Inflammatory macrophage treated with lipopolysaccharide for 4 hours (primary cell): ENCODE measurements at places on chromosomes 7 and 10.

- DNase-seq, result no peak
Observed at GRCh38 chr7:123367031-123367430, 167.3 kb upstream of the SLC13A1 start.

GRCh38 chr10:60434418-60435046 is 44.9 kb upstream of the ANK3 start:
- DNase-seq, result peak; percentile 54

DNA sequence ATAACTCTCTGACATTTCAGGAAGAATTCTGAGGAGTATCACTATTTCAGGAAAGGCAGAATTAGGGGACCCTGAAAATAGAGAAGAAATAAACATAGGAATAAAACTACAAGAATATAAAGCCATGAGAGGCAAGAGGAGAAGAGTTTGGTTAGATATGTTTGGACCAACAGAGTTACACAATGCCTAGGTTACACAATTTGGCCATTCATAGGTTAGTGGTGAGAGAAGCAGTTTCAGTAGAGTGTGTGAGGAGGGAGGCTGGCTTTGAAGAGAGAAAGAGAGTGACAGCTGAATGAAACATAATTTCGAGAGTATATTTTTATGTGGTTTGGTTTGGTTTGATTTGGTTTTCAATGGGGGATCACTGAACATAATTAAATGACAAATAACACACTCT is 783.2 kb upstream of the LRRN3 start:
- DNase-seq, result no peak

DNA sequence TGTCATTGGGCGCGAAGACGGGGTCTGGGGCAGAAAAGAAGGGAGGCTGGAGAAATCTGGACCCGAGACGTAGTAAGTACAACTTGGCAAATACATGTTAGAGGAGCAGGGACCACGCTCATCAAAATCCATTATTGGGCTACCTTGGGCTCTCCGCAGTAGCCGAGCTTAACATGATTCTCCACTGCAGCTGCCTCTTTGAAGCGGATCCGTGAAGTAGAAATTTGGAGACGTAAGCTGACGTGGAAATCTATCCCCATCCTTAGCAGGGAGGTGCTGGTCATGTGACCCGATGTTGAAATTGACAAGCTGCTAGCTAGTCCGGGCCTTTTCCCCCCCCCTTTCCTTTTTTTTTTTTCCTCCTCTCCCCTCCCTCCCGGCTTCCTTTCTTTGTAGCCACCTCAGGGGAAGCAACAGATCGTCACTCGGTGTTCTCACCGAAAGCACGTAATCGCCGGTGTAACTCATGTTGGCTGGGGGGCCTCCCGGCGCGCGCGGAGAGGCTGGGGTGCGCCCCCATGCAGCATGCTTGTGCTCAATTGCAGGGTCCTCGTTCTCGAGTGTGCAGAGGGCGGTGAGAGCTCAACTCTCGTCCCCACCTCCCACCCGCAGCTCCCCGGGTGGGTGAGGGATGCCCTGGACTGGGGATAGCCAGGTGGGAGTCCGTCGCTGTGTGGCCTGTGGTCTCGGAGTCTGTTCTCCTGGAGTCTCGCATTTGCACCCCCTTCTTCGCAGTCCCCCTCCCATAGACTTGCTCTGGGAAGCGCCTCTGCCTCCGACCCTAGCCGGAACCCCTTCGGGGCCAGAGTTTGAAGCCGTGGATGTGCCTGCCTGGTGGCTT is at the start of gene HOXA11:
Gene HOXA11, minus strand, starts transcription at position 220 of the 841 bp plus-strand sequence. Its CDS starts 88 bp downstream, at position 132.
- DNase-seq, result peak; percentile 46

GRCh38 chr7:150823043-150823442 is 22.5 kb downstream of the TMEM176A start:
- no peak for DNase-seq

DNA sequence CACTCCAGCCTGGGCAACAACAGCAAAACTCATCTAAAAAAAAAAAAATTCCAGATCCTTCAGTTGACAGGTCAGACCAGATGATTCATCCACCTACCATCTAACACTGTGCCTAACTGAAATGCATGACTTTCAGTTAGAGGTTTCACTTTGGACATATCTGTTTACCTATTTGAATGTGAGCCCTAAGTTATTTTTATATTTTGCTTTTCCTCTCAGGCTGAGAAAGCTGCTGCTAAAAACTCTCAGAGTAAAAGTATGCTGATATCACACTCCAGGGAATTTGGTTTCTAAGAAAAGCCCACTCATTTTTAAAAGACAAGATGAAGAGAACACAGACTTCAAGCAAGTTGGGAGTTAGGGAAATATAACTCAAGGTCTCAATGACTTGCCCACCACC is 126.0 kb downstream of the SGMS1 start:
- no peak for DNase-seq

DNA sequence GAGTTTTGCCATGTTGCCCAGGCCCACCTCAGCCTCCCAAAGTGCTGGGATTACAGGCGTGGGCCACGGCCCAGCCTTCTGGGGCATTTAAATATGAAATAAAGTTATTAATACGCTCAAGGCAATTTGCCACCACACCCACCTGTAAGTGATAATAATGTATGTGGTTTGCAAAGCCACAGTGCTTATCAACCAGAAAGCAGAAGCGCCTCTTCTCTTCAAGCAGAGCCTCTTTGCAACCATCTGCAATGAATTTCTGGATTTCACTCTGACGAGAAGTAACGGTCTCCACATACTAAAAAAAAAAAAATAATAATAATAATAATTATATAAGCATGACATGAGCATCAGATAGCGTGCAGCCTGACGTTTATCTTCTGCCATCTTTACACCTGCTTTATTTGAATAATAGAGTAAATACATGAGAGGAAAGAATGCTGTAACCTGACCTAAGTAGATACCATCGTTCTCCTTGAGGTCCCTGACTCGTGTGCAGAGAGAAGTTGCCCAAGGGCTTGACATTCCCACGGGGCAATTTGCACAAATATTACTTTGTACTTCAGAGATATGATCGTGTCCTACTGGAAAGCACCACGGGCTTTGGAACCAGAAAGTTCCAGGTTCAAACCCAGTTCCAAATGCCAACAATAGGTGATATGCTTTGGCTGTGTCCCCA is 34.0 kb downstream of the BRI3 start:
- DNase-seq, result no peak

DNA sequence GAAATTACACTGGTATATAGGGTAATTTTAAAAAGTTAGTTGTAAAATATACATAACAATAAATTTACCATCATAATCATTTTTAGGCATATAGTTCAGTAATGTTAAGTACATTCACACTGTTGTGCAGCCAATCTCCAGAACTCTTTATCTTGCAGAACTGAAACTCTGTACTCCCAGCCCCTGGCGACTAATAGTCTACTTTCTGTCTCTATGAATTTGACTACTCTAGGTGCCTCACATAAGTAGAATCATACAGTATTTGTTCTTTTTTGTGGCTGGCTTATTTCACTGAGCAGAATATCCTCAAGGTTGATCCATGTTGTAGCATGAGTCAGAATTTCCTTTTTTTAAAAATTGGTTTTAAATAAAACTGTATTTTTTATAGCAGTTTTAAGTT is 41.4 kb downstream of the NRF1 start:
- DNase-seq, result peak; percentile 11

DNA sequence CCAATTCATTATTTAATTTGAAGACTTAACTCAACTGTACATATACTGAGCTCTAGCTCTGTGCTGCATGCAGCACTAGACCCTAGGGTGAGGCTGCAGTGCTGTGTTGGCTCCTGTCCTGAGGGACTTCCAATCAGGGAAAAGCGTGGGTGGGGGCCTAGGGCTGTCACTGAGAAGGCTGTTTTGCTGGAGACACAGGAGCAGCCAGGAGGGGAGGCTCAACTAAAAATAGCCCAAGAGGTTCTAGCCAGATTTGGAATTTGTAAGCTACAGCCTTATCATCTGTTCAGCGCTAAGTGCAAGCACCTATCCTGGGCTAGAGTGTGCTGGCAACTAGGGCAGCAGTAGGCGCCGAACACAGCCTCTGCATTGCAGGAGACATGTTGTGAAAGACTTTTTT is 121.1 kb downstream of the VWC2 start:
- DNase-seq, result no peak

GRCh38 chr10:44394696-44395381 is 9.9 kb upstream of the CXCL12 start:
- no peak for DNase-seq

- no peak for DNase-seq
Observed at GRCh38 chr7:67950321-67951083, 953.9 kb downstream of the TYW1 start.

GRCh38 chr10:111392159-111392558 is 315.3 kb downstream of the ADRA2A start:
- DNase-seq, result no peak

DNA sequence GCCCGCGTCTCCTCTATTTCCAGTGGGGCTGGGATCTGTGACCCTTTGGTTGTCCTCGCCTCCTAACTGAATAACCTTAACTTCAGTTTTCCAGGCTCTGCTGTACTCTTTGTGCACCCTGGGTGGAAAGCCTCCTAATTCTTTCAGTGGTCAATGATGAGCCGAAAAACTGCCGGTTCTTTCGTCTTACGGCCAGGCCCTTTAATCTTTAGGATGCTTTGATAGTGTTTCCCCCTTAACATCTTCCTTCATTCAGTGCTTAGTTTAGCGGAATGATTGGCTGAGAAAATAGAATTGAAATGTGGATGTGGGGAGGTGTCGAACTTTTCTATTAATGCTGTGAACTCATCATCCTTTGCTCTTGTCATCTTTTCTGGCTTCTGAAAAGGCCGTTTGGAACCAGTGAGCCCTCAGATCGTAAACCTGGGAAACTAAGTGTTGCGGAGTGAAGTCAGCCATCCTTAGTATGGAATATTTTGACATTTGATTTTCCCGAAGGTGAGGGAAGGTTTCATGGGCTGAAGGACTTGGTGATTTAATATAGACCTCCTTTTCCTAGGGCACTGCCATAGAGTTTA is 847 bp downstream of the GARS1 start:
- no peak for DNase-seq

DNA sequence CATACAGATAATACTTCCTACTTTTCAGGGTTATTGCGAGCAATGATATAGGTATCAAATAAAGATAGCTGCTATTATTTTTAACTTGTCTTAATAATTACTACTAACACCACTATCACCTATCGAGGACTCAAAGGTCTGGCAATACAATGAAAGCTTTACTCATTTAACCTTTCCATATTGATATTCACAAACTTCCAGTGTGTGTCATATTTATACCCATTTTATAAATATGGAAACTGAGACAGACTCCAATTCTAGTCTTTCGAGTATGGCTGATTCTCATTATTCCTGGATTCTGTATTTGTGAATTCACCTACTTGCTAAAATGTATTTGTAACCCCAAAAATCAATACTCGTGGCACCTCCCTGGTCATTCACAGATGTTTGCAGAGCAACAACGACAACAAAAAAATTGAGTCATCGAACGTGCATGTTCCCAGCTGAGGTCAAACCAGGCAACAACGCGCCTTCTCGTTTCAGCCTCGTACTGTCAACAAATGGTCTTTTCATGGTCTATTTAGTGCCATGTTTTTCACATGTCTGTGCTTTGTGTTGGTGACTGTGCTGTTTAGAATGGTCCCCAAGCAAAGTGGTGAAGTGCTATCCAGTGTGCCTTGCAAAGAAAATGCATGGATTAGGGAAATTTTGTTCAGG is 51.7 kb downstream of the SMURF1 start:
- no peak for DNase-seq

GRCh38 chr7:23191022-23191421 is 9.2 kb downstream of the NUP42 start:
- no peak for DNase-seq

DNA sequence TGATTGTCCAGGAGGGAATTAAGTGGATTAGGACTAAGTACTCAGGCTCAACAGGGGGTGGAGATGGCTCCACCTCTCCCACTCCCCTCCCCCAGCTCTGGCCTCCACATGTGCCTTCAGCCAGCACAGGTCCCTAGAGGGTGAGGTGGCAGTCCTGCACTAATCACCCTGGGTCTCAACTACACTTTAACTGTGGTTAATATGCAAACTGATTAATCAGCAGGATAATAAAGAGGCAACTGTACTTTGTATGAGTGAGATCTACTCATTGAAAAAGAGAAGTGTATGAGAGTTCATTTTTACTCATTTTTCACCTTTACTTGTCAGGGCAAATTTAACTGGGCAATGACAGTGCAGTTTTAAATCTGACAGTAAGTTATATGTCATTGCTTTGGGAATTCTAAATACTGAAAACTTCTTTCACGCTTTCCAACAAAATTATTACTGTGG is 223.8 kb upstream of the CCDC6 start:
- no peak for DNase-seq

- no peak for DNase-seq
Observed at GRCh38 chr7:99314504-99314903, 11.2 kb upstream of the ARPC1A start.

DNA sequence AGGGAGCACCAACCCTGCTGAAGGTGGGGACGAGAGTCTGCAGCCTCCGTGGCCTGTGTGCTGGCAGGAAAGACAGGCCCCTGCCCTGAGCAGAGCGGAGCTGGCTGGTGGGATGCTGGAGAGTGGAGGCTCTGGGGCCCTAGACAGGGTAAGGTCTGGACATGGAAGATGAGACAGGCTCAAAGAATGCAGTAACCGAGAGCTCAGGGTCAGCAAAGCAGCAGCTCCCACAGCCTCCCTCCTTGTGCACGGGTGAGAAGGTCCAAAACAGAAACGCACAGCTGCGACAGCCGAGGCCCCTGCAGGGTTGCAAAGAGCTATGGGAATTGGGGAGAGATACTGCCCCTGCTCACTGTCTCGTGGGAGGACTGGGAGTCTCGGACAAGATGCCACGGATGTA is 80.5 kb downstream of the TNS3 start:
- DNase-seq, result no peak

- no peak for DNase-seq
Observed at GRCh38 chr10:9228771-9229170, 1174.3 kb downstream of the GATA3 start.

DNA sequence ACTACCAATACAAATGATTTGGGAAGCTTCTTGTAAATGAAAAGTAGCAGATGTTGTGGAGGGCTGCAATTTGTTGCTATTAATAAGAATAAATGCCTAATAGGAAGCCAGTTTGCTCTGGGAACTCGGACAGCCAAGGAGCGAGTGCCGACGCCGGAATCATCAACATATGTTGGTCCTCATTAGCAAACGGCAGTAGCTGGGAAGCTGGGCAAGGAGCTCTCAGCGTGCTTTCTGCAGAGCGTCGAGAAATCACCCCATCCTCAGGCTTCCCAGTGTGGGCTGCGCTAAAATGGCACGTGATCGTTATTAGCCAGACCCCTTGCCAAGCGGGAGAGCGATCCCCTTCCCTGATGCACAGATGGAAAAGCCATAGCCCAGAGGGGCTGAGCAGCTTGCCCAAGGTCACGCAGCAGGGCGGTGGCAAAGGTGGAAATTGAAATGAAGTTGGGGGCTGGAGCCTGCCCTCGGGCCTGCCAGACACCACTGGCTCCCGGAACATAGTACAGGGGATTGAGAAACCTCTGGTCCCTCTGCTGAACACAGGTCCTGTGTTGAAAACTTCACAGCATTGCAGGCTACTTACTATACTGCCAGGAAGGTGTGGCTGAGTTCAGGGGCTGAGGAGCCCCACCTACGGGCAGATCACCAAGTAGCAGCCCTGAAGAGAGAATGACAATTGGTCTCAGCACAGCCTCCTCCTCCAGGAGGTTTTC is 326.9 kb downstream of the PLXNA4 start:
- no peak for DNase-seq

- no peak for DNase-seq
Observed at GRCh38 chr7:158228986-158229385, 358.6 kb downstream of the PTPRN2 start.
